Testis (tissue), 5 donors: ENCODE measurements at places on chromosomes 16 and 17.
A peak's percentile ranks its signal among the peaks of the same experiment; 100 is the strongest.

DNA sequence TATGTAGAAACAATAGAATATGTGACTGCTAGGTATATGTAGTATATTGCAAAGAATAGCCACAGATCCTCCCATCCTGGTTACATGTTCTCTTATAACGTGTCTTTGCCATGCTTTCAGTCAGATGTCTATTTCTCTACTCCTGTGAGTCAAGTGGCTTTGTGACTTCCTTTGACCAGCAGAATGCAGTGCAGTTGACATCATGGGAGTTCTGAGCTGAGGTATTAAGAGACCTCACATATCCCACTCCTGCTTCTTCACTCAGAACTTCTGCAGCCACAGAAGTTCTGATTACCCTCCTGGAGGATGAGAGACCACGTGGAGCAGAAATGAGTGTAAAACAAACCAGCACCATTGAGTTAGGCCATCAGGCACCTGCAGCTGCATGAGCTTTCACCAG is 222.5 kb downstream of the PRKCA start:
- H3K27me3 ChIP-seq, result no peaks in the 10 kb centered on the region
- H3K4me1 ChIP-seq, result peaks cover 7% of the 10 kb centered on the region
- no peak overlapping the region for H3K27ac ChIP-seq
- H3K4me3 ChIP-seq, result no peak overlapping the region
- no peaks in the 10 kb centered on the region for H3K36me3 ChIP-seq

- H3K36me3 ChIP-seq, result no peaks in the 10 kb centered on the region
- DNase-seq, result no peak
Observed at GRCh38 chr17:9414471-9414870, 161.1 kb downstream of the STX8 start.

DNA sequence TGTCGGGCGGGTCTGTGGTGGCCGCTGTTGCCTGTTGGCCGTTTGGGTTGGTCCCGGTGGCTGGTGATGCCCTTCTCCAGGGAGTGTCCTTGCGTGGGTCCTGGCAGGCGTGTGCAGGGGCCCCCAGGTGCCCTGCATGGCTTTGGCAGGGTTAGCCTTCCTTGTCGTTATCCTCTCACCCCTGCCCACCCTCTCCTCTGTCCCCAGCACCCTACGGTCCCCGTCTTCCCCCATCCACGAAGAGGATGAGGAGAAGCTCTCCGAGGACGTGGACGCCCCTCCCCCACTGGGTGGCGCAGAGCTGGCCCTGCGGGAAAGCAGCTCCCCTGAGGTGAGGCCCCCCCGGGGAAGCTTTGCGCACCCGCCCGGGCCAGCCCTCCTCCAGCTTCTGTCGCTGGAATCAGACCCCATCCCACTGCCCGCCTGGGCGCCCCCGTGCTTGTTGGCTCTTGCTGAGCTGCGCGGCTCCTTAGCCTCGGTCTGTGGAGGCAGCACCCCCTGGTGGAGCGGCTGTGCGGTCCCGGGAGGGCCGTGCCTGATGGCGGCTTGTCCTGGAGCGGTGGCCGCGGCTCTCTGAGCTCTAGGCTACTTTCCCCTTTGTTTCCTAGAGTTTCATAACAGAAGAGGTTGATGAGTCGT is 10.6 kb upstream of the NUDT16L1 start:
- peaks cover 15% of the 10 kb centered on the region for H3K4me1 ChIP-seq
- H3K27ac ChIP-seq, result no peak overlapping the region
- no peaks in the 10 kb centered on the region for H3K36me3 ChIP-seq

DNA sequence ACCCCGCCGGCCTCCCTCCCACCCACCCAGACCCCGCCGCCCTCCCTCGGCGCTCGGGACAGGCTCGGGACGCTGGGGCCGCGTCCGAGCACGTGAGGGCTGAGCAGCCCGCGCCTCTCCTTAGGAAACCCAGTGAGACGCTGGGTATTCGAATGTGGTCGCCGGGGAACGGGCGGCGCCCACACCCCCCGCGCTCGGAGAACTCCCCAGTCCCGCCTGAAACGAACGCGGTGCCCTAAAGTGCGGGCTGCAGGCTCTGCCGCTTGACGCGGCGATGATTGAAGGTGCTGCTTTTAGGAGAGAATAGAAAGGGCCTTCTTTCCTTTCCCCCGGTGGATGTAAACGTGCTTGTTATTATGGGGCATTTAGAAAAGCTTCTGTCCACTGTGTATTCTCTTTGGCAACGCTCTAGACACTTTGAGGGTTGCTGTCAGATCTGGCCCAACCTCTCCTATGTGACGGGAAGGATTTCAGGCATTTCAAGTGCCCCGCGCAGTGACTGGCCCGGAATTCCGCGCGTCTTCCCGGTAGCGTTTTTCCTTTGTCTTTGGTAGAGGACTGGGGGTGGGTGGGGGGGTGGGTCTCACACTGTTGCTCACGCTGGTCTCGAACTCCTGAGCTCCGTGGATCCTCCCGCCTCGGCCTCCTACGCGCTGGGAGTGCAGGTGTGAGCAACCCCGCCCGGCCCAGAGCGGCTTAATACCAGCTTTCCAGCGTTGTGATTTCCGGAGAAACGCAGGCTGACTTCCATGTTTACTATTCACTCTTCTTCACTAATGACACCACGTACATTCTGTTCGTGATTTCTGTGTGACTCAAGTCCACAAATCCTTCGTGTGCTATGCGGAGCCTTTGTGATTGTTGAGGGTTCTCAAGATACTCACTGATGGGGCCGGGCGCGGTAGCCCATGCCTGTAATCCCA is 21.8 kb upstream of the FOXK2 start:
- H3K27ac ChIP-seq, result peak overlapping the region; percentile 87
- H3K27me3 ChIP-seq, result no peaks in the 10 kb centered on the region
- H3K36me3 ChIP-seq, result no peaks in the 10 kb centered on the region
- H3K4me3 ChIP-seq, result peak overlapping the region; percentile 57
- peaks cover 3% of the 10 kb centered on the region for H3K4me1 ChIP-seq

DNA sequence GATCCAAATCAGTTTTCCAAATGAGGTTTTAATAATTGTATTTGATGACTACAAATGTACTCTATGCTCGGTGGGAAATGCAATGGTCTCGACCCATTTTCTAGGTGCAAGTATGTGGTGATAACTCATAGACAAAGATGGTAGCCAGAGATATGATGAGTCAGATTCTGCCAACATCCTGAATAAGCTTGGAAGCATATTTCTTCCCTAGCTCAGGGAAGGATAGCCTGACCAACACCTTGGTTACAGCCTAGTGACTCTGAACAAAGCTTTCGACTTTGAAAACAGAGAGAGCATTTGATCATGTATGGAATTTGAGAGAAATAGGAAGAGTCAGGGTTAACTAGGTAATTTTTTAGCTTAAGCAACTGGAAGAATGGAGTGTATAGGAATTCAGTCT is 128.3 kb upstream of the MYOCD start:
- H3K4me1 ChIP-seq, result no peaks in the 10 kb centered on the region
- no peak overlapping the region for H3K4me3 ChIP-seq
- no peak for DNase-seq
- no peak overlapping the region for H3K27ac ChIP-seq
- no peaks in the 10 kb centered on the region for H3K27me3 ChIP-seq
